Activated T-cell treated with anti-CD3 and anti-CD28 coated beads for 1 hour (primary cell): ENCODE measurements at places on chromosomes 11 and 22.

DNA sequence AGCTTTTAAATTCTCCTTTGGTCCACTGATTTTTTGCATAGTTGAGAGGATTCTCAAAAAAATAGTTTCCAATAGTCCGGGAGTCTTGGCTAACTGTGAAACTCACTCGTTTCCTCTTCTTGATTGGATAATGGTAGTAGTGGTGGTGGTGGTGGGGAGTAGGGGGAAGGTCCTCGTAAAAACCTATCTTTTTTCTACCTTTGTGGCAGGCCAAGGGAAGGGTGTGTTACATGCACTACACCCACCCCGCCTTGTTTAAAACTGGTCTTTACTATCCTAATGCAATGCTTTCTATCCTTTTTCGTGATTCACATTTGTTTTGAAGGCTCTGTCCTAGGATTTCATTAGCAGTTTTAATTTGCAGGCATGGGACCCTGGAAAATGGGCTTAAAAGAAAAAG lies 4.8 kb downstream of the TEAD1 start:
- no peak for DNase-seq

DNA sequence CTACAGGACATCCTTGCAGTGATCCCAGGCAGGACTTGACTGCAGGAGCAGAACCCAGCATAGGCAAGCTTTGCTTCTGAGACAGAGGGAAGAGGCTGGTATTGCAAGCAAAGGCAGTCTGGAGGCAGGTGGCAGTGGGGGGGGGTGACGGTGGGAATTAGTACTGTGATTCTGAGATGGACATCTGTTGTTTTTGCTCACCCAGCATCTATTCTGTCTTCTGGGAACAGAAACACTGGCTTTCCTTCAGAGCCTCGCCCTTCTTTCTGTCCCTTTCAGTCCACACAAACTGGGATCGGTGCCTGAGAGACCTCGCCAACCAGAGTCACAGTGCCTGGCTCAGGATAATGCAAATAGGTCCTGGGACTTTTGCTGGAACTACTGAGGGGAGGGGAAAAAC lies 31.2 kb upstream of the RASL10A start:
- DNase-seq, result no peak

GRCh38 chr11:2677127-2677526 lies 22.7 kb downstream of the KCNQ1OT1 start:
- DNase-seq, result no peak

- no peak for DNase-seq
Observed at GRCh38 chr11:104487046-104487806, 323.3 kb upstream of the PDGFD start.

- DNase-seq, result no peak
Observed at GRCh38 chr11:134034496-134035381, 34.1 kb upstream of the JAM3 start.

GRCh38 chr11:62555464-62556107 lies 9.0 kb upstream of the AHNAK start:
- no peak for DNase-seq

DNA sequence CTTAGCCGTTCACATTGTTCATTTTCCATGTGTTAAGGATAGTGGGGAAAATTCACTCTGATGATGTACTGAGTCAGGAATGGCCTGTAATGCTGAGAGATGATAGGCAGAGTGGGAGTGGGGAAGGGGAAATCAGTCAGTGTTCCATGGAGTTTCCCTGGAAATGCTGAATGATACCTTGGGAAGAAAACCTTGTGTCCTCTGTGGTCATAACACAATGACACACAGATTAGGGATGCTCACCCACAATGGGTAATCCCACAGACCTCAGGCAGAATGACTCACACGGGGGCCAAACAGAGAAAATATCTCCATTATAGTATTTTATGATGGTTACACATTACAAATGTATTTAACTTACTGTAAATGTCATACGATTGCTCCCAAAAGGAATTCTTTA lies 118.0 kb downstream of the SNX19 start:
- no peak for DNase-seq

GRCh38 chr11:125140233-125140632 lies 24.3 kb upstream of the PKNOX2 start:
- DNase-seq, result no peak

- DNase-seq, result no peak
Observed at GRCh38 chr11:116505298-116506262, 267.2 kb downstream of the BUD13 start.

DNA sequence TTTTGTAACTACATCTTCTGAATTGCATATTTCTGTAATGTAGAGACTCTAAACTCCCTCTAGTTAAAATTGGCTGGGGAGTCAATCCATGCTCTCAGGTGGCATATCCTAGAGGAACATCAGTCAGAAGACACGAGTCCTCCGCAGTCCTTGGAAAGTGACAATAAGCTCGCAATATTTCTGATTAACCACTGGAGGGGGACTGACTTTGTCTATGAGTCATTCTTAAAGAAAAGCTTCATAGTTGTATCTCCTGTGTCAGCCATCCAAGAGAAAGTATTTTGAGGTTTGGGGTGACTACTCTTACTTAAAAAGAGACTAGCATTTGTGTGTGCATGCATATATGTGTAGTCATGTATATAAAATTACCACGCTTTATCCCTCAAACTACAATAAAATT lies 60.2 kb downstream of the SLN start:
- no peak for DNase-seq

GRCh38 chr11:1450344-1450875 lies 36.2 kb downstream of the MOB2 start:
- DNase-seq, result no peak

DNA sequence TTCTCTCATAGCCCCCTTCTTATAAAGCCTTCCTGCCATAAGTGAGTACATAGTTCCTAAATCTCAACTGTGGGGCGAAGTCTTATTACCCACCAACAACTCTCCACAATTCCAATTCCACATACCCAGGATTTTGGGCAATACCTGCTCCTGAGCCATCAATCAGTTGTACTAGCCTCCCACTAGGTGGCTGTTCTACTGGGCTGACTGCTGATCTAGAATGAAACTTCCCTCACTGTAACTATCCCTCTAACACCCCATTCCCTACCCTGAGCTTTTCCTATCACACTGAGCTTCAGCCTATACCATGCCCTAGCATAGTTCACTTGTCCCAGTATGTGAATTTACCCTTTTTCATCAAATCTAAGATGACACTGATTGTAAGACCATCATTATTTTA lies 52.5 kb downstream of the RRAS2 start:
- no peak for DNase-seq

DNA sequence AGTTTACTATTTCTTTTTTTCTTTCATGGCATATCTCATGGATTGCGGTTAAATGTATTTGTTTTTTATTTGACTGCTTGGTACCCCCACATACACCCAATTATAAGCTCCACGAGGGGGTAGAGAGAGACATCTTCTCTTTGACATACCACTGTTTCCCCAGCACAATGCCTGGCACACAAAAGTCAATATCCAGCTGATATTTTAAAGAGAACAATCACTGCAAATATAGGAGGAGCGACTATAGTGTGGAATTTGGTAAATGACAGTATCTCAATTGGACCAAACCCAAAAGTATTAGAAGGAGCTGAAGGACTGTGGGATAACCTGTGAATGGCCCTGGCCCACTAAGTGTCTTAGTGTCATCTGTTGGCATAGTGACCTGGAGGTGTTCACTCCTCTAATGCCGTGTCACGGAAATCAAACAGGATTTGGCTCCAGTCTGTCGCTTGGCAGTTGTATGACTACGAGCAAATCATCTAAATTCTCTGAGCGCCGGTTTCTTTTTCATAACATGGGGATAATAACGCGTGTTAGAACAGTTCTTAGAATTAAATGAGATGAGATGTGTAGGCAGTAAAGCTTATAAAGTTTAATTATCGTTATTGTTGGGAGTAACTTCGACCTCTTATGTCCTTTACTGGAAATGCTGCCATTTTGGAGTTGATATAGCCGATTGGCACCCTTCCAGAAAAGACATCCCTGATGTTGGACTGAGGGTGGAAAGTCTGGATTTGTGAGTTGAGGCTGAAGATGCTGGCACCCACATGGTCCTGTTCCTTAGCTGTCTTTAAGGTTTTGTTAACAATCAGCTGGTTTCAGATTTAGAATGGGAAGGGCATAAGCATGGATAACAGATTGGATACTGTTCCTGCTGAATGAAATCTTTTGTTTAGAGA lies 144.5 kb downstream of the DBX1 start:
- no peak for DNase-seq

DNA sequence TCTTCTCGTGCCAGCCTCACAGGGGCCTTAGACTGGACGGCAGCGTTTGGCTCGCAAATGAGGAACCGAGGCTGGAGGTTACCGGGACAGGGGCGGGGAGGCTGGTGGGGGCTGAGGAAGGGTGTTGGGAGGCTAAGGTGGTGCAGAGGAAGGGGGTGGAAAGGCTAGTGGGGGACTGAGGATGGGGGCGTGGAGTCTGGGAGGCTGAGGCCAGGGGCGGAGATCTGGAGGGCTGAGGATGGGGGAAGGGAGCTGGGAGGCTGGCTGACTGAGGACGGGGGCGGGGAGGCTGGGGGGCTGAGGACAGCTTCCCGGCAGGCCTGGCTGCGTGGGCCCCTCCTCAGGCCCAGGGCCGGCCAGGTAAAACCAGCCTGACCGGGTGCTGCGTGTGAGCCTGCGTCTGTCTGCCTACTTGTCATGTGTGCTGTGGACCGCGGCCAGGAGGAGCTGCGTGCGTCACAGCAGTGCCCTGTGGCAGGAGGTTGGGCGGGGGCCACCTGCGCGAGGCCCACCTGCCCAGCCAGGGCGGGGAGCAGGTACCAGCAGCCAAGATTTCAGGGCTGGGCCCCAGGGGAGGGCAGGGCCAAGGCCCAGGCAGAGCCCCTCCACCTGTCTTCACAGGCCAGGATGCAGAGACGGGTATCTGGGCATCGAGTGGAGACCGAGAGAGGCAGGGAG lies 9.4 kb upstream of the PIM3 start:
- no peak for DNase-seq

- DNase-seq, result no peak
Observed at GRCh38 chr22:17984114-17984513, 40.2 kb downstream of the MICAL3 start.

DNA sequence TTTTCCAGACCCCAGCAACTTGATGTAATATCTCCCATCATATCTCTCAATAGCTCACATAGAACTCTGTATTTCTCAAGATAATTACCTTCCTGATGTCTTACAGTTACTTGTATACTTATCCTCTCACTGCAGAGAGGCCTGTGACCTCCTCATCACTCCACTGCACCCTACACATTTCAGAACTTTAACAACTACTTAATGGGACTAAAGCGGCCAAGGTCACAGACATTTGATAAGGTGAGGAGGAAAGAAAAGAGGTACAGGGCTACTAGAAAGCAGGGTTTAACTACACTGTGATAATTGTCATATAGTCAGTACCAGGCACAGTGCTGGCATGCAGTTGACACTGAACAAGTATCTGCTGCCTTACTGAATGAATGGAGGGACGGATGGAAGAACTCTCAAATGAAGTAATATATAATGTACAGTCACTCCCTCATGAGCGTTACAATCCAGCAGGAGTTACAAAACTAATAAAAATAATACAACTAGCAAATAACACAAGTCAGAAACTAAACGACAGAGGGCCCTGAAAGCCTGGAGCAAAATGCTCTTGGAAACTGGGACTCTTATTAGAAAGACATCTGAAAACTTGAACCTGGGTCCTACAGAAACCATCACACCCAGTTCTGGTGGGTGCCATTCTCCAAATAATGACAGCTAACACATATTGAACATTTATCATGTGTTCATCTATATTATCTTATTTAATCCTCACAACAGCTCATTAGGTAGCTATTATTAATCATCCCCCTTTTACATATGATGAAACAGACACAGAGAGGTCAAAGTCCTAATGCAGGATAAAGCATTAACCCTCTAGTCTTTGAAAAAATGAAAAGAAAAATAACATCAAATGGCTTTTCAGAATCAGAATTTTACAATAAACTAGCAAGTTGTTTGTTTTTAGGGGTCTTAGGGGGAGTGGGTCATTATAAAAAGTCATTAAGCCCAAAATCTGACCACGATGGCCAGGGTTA lies 14.3 kb downstream of the PI4KA start:
- DNase-seq, result no peak

DNA sequence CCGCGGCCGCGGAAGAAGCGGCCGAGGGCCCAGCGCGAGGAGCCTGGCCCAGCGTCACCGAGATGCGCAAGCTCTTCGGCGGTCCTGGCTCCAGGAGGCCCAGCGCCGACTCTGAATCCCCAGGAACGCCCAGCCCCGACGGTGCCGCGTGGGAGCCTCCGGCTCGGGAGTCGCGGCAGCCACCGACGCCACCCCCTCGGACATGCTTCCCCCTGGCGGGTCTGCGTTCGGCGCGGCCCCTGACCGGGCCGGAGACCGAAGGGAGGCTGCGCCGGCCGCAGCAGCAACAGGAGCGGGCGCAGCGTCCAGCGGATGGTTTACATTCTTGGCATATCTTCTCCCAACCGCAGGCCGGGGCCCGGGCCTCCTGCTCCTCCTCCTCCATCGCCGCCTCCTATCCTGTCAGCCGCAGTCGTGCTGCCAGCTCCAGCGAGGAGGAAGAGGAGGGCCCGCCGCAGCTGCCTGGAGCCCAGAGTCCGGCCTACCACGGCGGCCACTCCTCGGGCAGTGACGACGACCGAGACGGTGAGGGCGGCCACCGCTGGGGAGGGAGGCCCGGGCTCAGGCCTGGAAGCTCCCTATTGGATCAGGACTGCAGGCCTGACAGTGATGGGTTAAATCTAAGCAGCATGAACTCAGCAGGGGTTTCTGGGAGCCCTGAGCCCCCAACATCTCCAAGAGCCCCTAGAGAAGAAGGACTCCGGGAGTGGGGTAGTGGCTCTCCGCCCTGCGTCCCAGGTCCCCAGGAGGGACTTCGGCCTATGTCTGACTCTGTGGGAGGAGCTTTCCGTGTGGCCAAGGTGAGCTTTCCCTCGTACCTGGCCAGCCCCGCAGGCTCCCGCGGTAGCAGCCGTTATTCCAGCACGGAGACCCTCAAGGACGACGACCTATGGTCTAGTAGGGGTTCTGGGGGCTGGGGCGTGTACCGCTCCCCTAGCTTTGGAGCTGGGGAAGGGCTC lies 1.2 kb downstream of the ARHGEF17 start:
- DNase-seq, result no peak

DNA sequence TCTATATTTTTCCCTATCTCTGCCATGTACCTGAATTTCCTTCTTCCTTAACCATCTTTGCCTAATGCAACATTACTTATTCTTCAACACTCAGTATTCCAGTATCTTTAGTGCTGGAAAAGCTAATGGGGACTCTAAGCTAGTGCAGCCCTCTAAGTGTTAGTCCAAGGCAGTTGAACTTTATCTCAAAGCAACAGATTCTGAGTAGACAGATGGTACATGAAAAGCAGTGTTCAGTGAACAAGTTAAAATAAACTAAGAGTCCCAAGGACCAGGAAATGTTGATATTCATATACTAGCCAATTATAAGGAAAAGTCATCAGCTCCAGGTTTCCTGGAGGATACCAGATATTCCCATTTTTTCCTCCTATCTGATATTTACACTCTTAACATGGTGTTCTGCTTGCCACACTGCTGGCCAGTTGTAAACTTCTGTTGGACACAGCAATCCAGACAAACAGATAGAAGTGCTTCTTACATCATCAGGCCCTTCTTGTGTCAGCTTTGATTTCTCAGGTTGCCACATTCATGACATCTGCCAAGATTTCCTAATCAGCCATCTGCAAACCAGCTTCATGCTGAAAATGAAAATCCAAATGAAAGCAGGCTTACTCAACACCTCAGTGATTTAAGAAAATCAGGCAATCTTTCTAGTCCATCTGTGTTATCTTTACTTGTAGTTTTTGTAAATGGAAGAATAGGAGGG lies 255.9 kb upstream of the POU2AF2 start:
- DNase-seq, result no peak

- no peak for DNase-seq
Observed at GRCh38 chr11:126436209-126436755, 80.8 kb downstream of the ST3GAL4 start.

GRCh38 chr11:27158456-27159334 lies 118.1 kb downstream of the BBOX1 start:
- no peak for DNase-seq
